ENCODE measurements at places on chromosomes 6 and 20.

DNA sequence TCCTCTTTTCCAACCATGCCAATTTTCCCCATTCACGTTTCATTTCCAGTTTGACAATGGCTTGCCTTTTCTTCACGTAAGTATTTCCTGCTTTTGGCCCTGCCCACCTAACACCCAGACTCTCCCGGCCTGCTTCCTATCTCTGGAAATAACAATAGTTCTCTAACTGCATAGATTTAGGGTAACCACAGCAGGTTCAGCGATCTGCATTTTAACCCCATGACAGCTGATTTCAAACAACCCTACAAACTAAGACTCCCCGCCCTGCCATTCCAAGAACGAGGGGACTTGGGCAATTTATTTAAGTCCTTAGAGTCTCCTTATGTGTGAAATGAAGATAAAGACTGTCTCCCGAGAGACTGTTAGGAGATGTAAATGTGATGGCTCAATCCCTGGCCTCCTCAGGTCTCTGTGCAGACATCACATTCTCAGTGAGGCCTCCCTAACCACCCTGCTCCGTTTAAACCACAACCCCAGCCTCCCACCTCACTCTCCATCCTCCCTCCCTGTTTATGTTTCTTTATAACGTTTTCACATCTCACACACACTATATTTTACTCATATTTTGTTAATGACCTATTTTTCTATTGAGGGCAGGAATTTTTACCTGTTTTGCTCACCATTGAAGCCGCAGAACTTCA is 134.8 kb downstream of the GJA10 start:
- DNase-seq: no peak

DNA sequence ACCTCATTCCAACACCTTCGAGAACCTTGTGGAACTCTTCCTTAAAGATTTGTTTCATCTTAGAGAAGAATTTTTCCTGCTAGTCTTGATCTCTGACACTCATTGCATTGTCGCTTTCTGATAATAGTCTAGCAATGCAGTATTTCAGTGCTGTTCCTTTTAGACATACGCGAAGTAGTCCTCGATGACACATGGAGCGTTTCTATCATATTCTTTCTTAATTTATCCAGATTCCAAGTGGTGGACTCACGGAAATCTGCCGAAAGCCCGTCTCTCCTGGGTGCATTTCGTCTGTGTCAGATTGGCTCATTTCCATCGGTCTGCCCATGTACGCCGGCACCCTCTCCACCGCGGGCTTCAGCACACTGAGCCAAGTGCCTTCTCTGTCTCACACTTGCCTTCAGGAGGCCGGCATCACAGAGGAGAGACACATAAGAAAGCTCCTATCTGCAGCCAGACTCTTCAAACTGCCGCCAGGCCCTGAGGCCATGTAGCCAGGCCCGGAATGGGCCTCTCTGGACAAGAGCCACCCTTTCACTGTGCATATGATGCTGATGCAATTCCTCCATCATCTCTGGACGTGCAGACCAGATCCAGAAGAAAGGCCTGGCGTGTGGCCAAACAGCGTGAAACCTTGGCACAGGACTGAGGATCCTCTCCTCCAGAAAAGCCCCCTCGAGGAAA is 198.6 kb upstream of the UST start:
- no peak for DNase-seq

DNA sequence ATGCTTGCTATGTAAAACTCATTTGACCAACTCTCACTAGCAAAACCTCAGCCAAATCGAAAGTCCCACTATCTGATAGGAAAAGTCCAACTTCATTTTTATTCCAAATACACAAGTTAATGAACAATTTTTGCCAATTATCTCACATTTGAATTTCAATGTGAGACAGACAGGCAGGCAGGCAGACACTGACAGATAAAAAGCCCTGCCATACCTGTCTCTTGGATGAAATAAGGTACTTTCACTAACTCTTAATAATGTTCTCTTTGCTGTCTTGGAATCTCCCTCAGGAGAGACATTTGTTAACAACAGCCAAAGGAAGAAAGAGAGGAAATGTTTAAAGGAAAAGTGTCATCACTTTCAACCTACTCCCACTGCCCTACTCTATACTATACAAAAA is 82.0 kb downstream of the RNGTT start:
- no peak for DNase-seq

DNA sequence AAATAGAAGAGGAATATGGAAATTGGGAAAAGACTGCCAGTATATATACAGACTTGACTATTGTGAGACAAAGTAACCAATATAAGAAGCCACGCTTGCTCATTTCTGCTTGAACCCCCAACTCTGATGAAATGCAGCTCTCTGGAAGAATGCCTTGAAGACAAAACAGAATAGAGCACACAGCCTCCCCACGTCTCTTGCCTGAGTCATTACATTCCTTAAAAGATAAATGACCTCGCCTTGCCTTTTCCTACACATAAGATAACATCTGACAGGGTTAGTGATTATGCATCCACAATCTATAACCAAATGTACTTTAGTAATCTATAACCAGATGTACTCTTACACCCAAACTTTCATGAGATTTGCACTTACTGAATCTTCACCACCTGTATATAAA is 141.1 kb upstream of the EEF1E1 start:
- no peak for DNase-seq

- no peak for DNase-seq
Observed at GRCh38 chr20:40931410-40932044, 97.1 kb upstream of the TOP1 start.

DNA sequence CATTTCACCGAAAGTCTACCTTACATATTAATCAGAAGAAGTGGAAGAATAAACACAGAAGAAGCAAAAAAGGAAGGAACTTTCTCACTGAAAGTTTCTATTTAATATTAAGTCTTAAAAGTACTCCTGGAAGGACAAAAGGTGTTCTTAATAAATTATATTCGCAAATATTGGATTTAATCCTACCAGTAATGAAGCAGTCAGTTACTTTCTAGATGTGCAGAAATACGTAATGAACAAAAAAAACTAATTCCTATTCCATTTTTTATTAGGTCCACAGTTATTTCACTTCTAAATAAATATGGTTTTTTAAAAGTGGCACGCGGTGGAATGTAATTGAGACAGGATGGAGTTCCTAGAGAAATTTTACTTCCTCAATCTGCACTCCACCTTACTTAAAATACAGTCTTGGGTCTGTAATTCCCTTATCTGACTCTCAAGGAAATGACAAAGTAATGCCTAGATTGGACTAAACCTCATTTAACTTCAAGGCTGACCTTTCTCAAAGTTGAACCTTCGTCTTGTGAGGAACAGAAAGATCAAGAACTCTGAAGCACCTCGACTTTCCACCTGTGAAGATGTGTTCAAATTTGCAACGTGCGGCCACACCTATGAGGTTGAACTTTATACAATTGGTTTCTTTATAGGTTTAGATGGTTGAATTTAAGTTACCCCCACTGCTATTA is 1.1 kb upstream of the TRAM2 start:
- DNase-seq: no peak

- DNase-seq: no peak
Observed at GRCh38 chr20:50335105-50335504, 144.5 kb downstream of the CEBPB start.

DNA sequence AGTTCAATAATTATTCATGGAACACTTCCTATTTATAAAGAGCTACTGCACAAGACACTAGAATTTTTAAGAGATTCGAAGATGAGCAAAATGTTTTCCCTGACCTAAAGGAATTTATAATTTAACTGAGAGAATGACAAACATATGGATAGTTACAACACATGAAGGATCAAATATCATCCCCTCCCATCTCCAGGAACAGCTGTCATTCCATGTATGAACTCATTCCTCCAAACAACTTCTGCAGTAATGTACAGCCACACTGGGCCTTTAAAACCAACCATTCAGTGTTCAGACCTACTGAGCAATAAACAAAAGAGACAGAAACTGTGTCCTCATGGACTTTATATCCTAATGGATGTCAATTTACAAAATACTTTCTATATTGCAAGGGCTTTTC is 87.8 kb downstream of the KIF16B start:
- no peak for DNase-seq

DNA sequence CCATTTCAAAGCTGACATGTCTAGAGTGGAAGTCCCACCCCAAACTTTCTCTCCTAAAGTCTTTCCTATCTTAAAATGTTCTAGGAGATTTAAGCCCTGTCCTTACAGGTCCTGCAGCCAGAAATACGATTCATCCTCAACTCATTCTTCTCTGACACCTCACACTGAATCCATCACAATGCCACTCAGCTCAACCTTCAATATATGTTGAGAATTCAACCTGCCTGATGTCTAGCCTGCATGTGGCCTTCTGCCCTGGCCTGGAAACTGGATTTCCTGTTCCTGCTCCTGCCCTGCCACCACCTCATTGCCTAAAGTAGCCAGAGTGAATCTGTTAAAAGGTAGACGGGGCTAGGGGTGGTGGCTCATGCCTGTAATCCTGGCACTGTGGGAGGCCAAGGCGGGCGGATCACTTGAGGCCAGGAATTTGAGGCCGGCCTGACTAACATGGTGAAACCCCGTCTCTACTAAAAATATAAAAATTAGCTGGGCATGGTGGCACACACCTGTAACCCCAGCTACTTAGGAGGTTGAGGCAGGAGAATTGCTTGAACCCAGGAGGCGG is 345.9 kb downstream of the CDH26 start:
- DNase-seq: no peak

GRCh38 chr20:57840066-57840465 is 130.3 kb upstream of the PMEPA1 start:
- DNase-seq: no peak
